Glutamatergic neuron (in vitro differentiated cells): ENCODE measurements at places on chromosomes 4 and X.

DNA sequence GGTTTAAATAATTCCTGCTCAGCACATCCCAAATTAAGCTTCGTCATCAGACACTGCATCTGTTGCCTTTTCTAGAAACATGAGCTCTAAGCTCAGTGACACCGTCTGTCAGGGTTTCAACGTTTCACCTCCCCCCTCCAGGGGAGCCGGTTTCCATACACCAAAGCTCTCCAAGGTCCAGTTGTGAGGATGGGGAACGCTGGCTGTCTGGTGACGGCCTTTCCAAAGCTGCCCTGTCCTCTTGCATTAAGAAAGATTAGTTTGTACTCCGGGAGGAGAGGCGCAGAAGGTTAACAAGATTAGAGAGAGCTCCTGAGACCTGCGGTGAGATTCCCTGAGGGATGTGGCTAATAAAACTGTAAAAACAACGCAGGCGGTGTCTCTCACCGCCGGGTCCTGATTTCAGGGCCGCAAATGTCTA lies 43.2 kb downstream of the ASMT start:
- H3K4me3 ChIP-seq: peak overlapping the region; percentile 75
- peaks cover 24% of the 10 kb centered on the region for H3K4me1 ChIP-seq
- H3K27ac ChIP-seq: peak overlapping the region; percentile 100
- peaks cover 21% of the 10 kb centered on the region for H3K27me3 ChIP-seq
- peak; percentile 74 for DNase-seq

- DNase-seq: no peak
- H3K4me1 ChIP-seq: peaks cover 3% of the 10 kb centered on the region
- no peak overlapping the region for H3K27ac ChIP-seq
- peaks cover 3% of the 10 kb centered on the region for H3K27me3 ChIP-seq
- no peak overlapping the region for H3K4me3 ChIP-seq
These were observed 13.5 kb downstream of the PRKX start for GRCh38 chrX:3699821-3700381.

DNA sequence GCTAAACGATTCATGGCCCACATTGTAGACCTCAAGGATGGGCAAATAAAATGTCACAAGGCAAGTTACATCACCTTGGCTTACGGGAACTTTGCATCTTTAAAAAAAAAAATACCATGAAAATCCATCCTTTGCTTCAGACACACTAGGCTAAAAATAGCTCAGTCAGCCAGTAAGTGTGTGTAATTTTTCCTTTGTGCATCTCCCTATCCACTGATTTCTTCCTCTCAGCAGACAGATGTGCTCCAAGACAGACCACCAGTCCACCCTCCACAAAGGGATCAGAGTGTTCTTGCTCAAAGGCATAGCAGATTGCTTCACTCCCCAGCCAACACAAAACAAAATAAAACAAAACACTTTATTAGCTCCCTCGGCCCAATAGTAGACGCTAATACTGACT lies 14.6 kb downstream of the LDB2 start:
- no peaks in the 10 kb centered on the region for H3K27me3 ChIP-seq
- no peak for DNase-seq

- H3K27ac ChIP-seq: no peak overlapping the region
- DNase-seq: no peak
- H3K36me3 ChIP-seq: no peaks in the 10 kb centered on the region
- peak overlapping the region; percentile 20 for H3K4me3 ChIP-seq
- peaks cover 11% of the 10 kb centered on the region for H3K4me1 ChIP-seq
These were observed 12.1 kb downstream of the FGD1 start for GRCh38 chrX:54483946-54484345.

DNA sequence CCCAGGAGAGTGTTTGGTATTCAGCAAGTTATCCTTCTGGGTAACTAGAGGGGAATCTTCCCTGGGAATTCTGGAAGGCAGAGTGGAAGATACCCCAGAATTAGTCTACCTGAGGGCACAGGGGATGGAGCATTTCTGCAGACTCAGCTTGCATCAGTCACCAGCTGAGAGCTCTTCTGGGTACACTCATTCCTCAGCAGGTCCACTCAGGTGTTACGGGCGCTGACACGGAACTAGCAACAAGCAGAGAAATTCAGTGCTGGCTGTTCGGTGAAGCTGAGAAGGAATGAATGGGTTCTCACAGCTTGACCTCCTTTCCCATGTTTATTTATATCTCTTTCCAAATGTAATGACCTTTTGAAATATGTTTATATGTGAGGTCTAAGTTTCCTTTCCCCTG lies 106.0 kb upstream of the PNPLA4 start:
- DNase-seq: no peak
- no peak overlapping the region for H3K27ac ChIP-seq
- no peaks in the 10 kb centered on the region for H3K36me3 ChIP-seq

GRCh38 chr4:137692205-137692604 lies 159.9 kb upstream of the PCDH18 start:
- H3K27ac ChIP-seq: no peak overlapping the region
- DNase-seq: no peak
- no peak overlapping the region for H3K4me3 ChIP-seq
- no peaks in the 10 kb centered on the region for H3K36me3 ChIP-seq
- peaks cover 3% of the 10 kb centered on the region for H3K4me1 ChIP-seq
- no peaks in the 10 kb centered on the region for H3K27me3 ChIP-seq

DNA sequence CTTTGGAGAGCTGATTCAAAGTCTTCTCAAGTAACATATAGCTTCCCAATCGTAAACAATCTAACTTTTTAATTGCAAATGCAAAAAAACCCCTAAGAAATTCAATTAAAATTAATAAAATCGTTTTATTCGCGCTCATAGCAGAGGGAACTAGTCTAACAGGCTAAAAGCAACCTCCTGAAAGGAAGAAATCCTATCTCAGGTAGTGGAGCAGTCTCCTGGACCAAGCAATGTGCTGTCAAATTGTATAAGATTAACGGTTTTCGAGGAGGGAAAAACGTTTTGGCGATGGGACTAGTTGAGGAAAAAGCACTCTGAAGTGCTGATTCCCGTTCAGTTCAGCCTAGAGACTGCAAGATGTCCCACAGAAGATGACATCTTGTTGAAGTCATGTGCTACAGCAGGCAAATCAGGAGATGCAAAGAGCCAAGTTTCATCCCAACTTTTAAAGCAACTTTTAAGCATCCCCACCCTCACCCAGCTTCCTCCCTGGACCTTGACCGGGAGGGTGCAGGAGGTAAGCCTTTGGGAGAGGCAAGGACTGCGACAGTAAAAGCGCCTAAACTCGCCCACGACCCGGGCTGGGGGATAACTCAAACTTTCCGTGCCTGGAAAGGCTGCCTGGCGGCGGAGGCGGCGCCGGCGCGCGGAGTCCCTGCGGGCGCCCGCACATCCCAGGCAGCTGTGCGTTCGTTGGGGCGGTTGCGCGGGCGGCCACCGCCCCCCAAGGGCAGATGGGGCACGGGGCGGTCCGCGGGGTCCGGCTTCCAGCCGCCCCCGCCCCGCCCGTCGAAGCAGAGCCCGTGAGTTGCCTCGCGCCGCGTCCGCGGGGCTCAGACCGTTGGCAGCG lies 784 bp downstream of the MAP7D3 start:
- H3K36me3 ChIP-seq: no peaks in the 10 kb centered on the region
- H3K4me1 ChIP-seq: no peaks in the 10 kb centered on the region
- no peaks in the 10 kb centered on the region for H3K27me3 ChIP-seq
- DNase-seq: no peak
- H3K27ac ChIP-seq: no peak overlapping the region
